M059J (cell line): ENCODE measurements at places on chromosomes 4 and X. TPM values are rescaled to one million over a fixed set of nuclear protein-coding genes. Genes with fewer than 3 reads are reported as not detected.

GRCh38 chrX:129825746-129826505, 17.8 kb downstream of the ZDHHC9 start:
- DNase-seq = no peak

DNA sequence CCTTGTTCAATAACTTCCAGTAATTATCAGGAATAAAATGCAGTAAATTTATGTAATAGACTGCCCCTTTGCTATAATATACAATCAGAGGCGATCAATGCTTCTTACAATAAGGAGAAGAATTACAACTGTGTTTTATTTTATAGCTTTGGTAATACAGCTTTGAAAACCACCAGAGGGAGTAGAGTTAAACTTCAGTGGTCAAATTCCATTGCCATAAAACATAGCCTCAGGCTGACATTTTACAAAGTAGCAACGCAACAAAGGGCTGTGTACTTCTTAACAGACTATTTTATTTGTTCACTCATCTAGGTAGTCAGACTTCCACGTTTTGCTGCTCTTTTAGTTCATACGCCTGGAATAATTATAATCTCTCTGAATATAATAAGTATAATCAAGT, 58.5 kb downstream of the TEX13C start:
- peak; percentile 3 for DNase-seq

- peak; percentile 1 for DNase-seq
These were observed 611.2 kb downstream of the PPP4R3C start for GRCh38 chrX:26851981-26852380.

DNA sequence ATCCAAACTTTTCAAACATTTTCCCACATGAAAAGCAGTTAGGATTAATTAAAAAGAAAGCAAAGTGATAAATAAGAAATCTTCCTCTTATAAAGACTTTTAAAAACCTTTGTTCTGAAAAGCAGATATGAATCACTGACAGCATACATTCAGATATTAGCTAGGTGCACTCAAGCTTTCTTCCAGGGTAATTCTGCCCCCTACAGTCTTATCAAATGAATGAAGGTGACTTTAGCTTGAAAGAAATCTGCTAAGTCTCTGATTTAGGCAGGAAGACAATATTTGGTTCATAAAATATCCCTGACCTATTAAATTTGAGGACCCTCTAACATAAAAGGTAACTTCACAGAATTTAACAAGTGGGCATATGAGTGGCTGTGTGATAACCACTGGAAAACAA, 209.1 kb upstream of the FAM47A start:
- no peak for DNase-seq

ANXA10 gene
- total RNA-seq = 0.17 and 0.66 TPM in 2 replicates

GRCh38 chrX:41799661-41800060, 75.7 kb downstream of the GPR82 start:
- DNase-seq = no peak

FAT4 gene
- 1.6 and 3.1 TPM in 2 replicates for total RNA-seq

PNMA6F gene
- not detected in 2 replicates for total RNA-seq

CXCL11 gene
- total RNA-seq = 0.37 and 0.74 TPM in 2 replicates

CYLC1 gene
- not detected in 2 replicates for total RNA-seq

DNA sequence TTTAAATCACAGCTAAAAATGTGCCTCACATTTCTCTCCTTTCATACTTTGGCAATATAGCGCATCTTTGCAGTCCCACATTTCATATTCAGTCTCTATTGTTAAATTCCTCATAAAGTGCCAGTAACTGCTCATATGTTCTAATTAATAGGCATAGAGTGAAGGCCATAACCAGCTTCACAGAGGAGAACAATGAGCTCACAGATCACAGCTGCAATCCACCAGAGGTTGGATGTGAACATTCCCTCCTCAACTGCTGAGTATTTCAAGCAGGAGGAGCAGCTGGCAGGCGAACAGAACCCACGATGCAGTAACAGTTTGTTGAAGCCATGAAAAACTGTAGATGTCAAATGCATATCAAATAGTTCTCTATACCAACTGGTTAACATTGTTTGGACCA, 2088.7 kb upstream of the AGA start:
- no peak for DNase-seq

DNA sequence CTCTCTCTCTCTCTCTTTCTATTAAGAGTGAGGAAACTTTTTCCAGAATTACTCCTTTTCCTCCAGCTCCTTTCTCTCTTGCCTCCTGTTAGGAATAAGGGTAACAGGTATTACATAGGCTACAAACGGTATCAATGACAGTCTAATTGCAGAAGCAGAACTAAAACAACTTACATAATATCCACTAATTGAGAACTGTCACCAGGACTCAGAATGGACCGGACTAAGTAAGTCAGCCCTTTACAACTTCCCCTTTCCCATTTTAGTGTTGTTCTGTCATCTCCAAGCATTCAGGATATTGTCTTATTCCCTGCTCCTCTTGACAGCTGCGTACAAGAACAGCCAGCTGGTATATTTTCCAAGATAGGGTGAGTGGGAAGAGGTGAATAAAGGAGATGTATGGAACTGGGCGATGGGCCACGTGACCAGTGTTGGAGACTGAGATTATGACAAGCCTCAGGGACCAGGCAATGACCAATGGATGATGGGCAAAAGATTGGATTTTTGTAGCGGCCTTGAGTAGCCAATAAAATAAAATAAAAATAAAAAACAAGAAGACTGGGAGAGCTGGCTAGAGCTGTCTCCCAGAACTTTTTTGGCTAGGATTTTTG, 2.3 kb upstream of the FNIP2 start:
- no peak for DNase-seq
